ENCODE measurements at places on chromosomes 7 and 10. TPM values are rescaled to one million over a fixed set of nuclear protein-coding genes. Genes with fewer than 3 reads are reported as not detected.
A peak's percentile ranks its signal among the peaks of the same experiment; 100 is the strongest.

The PGAM2 gene
- total RNA-seq, result 4.1 TPM

GRCh38 chr10:109726473-109726872 is 196.8 kb downstream of the XPNPEP1 start:
- no peaks in the 10 kb centered on the region for H3K27me3 ChIP-seq
- no peak for DNase-seq
- no peaks in the 10 kb centered on the region for H3K4me1 ChIP-seq
- H3K4me3 ChIP-seq, result no peak overlapping the region

DNA sequence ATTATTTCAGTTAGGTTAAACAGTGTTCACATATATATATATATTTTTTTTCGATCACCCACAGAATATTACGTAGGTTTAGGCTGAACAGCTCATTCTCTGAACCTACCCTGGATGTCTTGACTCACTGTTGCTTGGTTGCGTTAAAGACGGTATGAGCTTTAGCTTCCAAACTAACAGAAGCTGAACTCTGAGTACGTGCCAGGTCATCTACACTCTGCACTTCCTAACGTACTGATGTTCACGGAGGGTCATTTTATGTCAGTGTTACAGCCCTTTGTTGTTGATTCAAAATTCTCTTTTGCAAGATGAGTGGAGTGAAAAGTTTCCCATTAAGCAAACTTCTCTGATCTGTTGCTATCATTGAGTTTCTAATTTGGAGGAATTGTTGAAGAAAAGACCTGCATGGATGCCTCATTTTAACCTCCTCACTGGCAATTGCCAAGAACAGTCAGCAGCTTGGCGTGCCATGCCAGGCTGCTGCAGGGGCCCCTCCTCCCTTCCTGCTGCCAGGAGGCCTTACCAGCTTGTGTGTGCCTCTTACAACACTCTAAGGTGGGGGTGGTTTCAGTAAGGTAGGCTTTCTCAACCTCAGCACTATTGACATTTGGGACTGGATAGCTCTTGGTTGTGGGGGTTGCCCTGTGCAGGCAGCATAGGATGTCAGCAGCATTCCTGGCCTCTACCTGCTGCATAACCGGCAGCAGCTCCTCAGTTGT is 44.3 kb downstream of the INSYN2A start:
- H3K4me1 ChIP-seq, result no peaks in the 10 kb centered on the region
- H3K27ac ChIP-seq, result no peak overlapping the region
- no peaks in the 10 kb centered on the region for H3K27me3 ChIP-seq
- no peak overlapping the region for H3K4me3 ChIP-seq
- no peak for DNase-seq

DNA sequence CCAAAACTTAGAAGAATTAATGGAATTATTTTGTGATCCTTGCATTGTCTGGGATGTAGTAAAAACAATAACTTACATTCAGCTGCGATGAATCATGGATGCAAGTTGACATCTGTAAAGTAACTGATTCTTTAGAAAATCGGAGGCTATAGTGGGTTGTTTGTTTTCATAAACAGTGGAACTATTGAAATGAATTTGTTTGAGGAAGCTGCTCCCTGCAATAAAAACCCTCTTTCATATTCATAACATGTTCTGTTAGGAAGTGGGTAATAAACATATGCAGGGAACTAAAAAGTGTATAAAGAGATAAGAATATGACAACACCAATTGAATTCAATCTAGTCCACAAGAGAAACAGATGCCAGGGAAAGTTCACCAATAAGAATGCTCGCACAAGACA is 53.6 kb downstream of the AGMO start:
- H3K27me3 ChIP-seq, result no peaks in the 10 kb centered on the region
- no peak overlapping the region for H3K27ac ChIP-seq
- DNase-seq, result no peak
- H3K4me3 ChIP-seq, result no peak overlapping the region
- H3K36me3 ChIP-seq, result no peaks in the 10 kb centered on the region

The TBC1D12 gene
- 10.9 TPM for total RNA-seq

The KCNH2 gene
- 0.65 TPM for total RNA-seq

DNA sequence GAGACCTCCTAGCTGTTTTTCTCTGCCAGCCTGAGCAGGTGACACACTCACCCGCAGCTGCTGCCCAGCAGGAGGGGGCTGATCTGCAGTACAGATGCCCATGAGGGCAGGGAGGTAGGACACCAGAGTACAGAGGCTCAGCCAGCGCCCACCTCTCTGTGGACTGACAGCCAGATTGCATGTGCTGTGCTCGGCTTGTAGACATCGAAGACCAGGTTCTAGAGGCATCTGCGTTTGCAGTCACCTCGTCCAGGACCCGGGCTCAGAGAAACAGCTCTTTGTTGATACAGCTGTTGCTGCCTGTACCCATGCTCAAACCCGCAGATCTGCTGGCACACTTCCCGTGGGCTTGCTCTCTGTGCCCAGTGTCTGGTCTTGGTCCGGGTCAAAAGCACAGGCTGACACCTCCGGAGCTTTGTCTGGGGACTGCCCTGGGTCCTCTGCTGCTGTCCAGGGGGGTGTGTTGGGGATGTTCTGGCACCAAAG is 224.7 kb downstream of the GLRX3 start:
- no peak overlapping the region for H3K27ac ChIP-seq
- no peak overlapping the region for H3K4me3 ChIP-seq
- no peaks in the 10 kb centered on the region for H3K27me3 ChIP-seq

The LRWD1 gene
- total RNA-seq, result 9.4 TPM

The TMEM243 gene
- 37.7 TPM for total RNA-seq

DNA sequence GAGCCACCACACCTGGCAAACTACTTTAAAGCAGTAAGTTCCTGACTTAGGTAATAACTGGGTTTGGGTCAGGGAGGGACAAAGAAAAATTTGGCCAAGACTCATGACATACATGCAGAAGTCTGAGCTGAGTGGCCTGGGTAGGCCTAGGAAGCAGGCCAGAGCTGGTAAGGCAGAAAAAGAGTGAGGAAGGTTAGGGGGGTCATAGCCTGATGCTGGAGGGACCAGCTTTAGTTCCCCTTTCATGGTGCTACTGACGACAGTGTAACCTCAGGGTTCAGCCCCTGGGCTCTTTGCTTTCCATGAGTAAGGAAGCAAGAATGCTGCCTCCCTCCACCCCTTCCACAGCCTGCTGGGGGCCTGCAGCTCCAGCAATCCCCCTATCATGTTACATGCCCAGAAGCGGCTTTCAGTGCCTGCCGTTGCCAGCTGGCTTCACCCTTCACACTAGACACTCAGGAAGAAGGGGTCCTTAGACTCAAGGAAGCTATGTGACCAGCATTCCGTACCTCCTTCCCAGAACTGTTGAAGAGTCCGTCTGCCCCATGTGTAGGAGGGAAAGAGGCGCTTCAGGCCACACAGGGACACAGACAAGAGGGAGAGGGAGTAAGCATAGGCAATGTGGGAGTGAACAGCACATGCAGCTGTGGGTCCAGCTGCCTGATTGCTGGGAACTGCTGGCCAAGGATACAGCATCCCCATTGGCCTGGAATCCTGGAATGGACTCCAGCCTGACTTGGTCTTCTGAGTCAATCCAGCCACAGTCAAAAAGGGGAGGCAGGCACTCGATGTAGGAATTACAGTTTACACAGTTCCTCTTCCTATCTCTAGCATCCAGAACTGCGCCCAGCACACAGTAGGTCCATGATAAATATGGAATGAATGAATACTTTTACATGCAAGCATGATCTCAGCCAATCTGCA is 4.1 kb upstream of the PLAU start:
- H3K4me1 ChIP-seq, result no peaks in the 10 kb centered on the region
- no peaks in the 10 kb centered on the region for H3K36me3 ChIP-seq
- H3K27ac ChIP-seq, result peak overlapping the region; percentile 93
- peak; percentile 89 for DNase-seq
- no peak overlapping the region for H3K4me3 ChIP-seq

- H3K27ac ChIP-seq, result no peak overlapping the region
- no peak overlapping the region for H3K4me3 ChIP-seq
- no peaks in the 10 kb centered on the region for H3K27me3 ChIP-seq
- DNase-seq, result no peak
- no peaks in the 10 kb centered on the region for H3K36me3 ChIP-seq
These were observed 68.9 kb upstream of the AMPH start for GRCh38 chr7:38700116-38700515.

DNA sequence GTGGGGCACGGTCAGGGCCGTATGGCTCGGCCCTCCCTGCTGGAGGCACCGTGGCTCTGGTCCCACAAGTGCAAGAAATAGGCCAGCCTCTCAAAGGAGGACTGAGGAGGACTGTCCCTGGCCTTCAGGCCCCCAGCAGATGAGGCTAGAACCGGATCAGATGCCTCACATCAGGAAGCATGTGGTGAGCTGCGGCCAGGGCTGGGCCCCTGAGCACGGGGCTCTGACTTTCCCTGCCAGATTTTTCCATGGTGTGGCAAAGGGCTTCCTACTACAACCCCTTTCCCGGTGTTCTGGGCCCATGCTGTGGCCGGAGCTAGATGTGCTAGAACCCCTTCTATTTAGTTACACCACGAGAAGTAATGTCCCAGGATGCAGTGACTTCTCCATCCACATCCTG is 100.4 kb downstream of the TCERG1L start:
- no peaks in the 10 kb centered on the region for H3K36me3 ChIP-seq
- DNase-seq, result no peak
- H3K4me3 ChIP-seq, result no peak overlapping the region
- no peaks in the 10 kb centered on the region for H3K27me3 ChIP-seq

DNA sequence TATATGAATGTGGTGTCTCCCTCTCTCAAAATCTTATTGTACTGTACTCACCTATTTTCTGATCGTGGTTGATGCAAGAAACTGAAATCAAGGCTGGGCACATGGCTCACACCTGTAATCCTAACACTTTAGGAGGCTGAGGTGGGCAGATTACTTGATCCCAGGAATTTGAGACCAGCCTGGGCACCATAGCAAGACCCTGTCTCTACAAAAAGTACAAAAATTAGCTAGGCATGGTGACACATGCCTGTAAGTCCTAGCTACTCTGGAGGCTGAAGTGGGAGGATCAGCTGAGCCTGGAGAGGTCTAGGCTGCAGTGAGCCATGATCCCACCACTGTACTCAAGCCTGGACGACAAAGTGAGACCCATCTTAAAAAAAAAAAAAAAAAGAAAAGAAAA is 16.0 kb downstream of the MMRN2 start:
- no peak overlapping the region for H3K27ac ChIP-seq
- no peaks in the 10 kb centered on the region for H3K36me3 ChIP-seq
- no peaks in the 10 kb centered on the region for H3K27me3 ChIP-seq
- H3K4me1 ChIP-seq, result peaks cover 2% of the 10 kb centered on the region

The BZW2 gene
- 31.1 TPM for total RNA-seq

DNA sequence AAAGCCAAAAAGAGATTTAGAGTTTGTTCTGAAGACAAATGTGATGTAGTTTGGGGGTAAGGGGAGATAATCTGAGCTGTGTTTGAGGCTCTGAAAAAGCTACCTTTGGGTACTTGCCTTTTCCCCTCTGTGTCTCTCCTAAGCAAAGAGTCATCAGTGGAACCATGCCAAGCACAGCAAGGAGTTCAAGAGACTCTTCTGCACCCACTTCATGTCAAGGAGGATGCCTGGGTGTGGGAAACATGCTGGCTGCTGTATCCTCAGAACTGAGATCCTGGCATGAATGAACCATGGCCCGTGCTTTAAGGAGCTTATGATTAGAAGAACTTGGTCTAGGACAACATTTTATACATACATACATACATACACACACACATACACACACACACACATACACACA is 142.9 kb downstream of the NOC3L start:
- peaks cover 2% of the 10 kb centered on the region for H3K36me3 ChIP-seq
- no peaks in the 10 kb centered on the region for H3K27me3 ChIP-seq
- H3K4me3 ChIP-seq, result no peak overlapping the region
- DNase-seq, result no peak
- no peak overlapping the region for H3K27ac ChIP-seq

The LLCFC1 gene
- total RNA-seq, result not detected

DNA sequence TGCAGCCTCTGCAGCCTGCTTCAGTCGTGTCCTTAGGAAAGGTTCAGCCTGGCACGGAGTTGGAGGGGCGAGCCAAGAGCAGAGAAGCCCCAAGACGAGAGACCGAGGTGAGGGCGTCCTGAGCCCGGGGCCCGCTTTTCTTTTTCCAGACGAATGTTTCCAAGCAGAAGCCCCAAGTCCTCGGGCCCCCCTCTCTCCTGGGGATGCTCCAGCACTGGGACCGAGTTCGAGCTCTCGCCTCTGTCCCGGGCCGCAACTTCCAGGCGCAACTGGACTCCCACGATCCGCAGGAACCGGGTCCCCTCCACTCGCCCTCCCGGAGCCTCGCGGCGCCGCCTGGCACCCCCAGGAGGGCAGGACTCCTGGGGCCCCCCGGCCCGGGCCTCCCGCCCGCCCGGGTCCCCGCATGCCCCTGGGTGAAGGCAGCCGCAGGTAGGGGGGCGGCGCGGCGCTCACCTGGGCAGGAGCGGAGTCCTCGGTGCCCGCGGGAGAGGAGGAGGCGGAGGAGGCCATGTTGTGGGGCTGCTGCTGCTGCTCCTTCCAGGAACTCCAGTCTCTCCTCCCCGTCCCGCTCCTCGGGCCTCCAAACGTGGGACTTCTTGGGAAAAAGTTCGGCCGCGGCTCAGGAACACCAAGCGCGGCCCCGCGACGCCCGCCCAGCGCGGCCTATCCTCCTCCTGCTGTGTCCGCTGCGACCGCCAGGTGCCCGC is 45.3 kb upstream of the CDK1 start:
- H3K27ac ChIP-seq, result no peak overlapping the region
- peak overlapping the region; percentile 21 for H3K4me3 ChIP-seq
- peak; percentile 48 for DNase-seq
- no peaks in the 10 kb centered on the region for H3K27me3 ChIP-seq

- no peaks in the 10 kb centered on the region for H3K36me3 ChIP-seq
- no peaks in the 10 kb centered on the region for H3K27me3 ChIP-seq
- no peaks in the 10 kb centered on the region for H3K4me1 ChIP-seq
- DNase-seq, result peak; percentile 55
- no peak overlapping the region for H3K27ac ChIP-seq
These were observed 86.2 kb upstream of the DYNC1I1 start for GRCh38 chr7:95686109-95686508.

DNA sequence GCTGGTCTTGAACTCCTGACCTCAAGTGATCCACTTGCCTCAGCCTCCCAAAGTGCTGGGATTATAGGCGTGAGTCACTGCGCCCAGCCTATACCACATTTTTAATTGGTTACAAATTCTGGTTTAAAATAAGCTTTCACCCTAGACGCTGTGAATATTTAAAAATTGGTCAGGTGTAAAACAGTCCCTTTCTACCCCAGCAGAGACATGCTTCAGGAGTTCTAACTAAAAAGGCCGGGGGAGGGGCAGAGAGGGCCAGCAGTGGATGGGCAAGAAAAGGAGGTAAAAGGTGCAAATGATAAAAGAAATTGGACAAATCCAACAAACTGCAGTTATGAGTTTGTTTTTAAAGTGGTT is 70.0 kb downstream of the WAPL start:
- no peaks in the 10 kb centered on the region for H3K27me3 ChIP-seq
- no peaks in the 10 kb centered on the region for H3K36me3 ChIP-seq
- H3K4me3 ChIP-seq, result no peak overlapping the region
- DNase-seq, result no peak

DNA sequence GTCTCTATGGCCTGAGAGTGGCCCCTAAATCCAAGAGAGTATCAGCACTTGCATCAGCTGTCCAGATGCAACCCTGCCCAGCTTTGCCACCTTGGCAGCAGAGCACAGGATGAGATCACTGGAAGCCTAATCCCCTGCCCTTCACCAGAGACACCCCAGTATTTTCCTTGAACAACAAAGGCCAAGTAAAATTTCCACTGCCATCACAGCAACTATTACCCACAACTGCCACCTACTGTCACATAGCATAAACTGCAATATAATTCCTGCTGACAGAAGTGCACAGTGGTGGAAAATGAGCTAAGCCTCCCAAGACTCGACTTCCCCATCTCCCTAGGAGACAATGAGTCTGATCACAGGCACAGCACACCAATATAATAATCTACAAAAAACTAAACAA is 462.8 kb upstream of the ZWINT start:
- DNase-seq, result no peak
- H3K4me3 ChIP-seq, result no peak overlapping the region
- H3K4me1 ChIP-seq, result no peaks in the 10 kb centered on the region
- no peak overlapping the region for H3K27ac ChIP-seq
- H3K27me3 ChIP-seq, result no peaks in the 10 kb centered on the region

Data from aorta (tissue), 5 donors.